ENCODE measurements at places on chromosomes 2 and 18.

DNA sequence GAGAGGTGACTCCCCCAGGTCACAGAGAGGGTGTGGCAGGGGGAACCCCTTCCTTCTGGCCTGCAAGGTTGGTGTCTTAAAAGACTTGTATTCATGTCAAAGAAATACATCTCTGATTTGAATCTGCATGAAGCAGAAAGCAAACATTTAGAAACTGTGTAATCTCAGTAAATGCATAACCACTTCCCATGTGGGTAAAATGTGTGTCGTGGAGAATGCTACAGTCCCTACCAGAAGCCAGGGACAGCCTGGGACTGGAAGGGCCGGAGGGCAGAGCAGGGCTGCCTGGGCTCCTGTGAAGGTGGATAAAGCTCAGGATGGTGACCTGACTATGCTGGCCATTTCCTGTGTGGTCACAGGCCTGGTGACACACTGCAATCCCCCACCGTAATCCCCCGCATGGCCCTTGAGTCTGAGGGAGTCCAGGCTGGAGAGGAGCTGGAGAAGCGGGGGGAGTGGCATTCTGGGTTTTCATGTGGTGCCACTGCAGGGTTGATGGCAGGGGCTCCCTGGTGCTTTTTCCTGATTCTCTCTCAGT is 102.2 kb downstream of the LRRC30 start:
- DNase-seq, result no peak

DNA sequence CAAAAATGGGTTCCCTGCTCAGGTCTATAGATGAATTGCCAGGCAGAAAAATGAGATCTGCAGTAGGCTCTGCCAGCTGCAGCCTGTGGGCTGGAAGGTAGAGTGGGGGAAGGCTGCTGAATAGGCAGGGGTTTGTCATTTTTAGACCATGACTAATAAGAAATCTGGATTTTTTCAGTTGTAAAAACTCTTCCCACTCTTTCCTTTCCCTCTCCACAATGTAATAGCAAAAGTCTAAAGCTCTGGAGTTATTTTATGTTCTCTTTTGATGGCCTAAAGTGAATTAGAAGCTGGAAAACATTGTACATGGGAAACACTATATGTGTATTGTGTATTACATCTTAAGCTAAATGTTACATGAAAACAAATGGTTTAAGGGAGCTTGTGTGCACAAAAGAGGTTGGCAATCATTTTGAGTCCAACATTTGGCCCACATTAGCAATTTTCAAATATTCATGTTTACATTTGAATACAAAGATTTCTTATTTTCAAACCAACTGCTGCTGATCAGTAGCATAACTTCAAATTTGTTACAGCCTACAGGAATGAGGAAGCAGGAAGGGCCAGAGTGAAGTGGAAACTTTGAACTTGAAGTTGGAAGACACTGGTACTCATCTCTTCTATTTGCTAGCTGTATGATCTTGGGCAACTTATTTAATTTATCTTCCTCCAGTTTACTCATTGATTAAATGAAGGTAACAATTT is 407.1 kb downstream of the SLC4A3 start:
- DNase-seq, result no peak

- DNase-seq, result no peak
Measured at GRCh38 chr2:158664987-158665386, 130.1 kb upstream of the DAPL1 start.

DNA sequence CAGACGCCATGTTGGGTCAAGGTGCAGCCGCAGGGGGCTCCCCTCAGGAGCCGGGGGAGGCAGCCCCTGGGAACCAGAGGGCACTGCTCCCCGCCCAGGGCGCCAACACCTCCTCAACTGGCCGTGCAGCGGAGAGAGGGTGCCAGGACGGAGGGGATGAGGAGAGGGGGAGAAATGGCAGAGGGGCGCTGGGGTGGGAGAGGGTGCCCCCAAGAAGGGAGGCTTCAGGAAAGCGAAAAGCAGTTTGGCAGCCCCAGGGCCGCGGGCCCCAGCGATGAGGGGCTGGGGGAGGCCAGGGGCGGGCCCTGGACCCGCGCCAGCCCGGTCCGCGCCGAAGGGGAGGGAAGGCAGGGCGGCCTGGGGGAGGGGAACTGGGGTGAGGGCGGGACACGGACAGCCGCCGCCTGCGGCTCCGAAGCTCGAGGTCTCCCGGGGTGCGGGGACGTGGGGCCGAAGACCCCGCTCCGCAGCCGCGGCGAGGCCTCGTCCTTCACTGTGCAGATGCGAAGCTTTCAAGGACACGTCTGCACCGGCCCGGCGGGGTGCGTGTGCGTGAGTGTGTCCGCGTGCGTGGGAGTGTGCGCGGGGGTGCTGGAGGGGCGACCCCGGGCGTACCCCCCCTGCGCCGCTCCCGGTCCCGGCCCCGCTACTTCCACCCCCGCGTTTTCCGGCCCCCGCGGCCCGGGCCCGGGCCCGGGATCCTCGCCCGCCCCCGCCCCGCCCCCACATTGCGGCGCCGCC is 1.4 kb downstream of the DNMT3A start:
- DNase-seq, result peak; percentile 18

DNA sequence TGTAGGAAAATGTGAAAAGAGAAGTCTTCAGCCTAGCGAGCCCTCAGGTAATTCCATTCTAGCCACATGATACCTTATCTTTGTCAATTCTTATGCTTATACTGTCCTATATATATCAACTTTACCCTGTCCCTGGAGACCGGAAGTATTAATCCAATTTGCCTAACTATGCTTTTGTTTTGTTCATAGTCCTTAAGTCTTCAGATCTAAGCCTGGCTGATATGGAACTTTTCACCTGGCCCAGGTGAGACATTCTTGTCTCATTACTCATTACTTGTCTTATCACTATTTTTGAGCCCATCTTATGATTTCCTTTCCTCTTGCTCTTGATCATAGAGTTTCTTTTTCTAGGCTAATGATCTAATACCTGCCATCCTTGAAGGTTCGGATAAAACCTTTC is 194.1 kb upstream of the FANCL start:
- DNase-seq, result no peak

DNA sequence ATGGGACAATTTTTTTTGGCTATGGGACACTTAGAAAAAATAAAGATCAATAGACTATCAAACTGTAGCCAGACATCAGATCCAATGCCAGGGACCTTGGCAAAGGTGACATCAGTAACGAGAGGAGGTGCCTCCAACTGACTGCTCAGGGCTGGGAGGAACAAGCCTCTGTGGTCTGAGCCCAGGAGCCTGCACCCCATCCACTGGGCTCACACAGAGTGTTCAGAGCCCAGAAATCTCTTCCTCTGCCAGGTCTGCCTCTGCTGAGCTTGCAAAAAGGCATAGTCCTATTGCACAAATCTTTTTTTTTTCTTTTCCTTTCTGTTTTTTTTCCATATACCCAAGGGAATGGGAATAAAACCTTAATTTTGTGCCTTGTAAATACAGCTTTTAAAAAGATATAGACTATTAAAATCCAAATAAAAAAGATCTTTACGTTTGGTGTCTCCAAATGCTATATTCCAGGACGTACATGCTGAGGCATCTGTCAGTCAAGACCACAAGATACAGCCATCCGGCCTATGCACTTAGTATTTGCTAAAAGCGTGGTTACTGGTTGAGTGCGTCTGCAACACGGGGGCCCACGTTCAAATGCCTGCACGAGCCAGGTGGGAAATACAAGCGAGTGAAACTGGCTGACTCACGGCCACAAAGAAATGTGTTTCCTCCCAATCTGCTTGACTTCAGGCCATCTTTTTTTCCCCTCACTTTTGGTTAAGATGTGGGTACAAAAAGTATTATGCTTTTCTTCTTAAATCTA is 7.8 kb upstream of the ARHGAP25 start:
- no peak for DNase-seq

- peak; percentile 29 for DNase-seq
Measured at GRCh38 chr18:51153659-51154371, 43.7 kb downstream of the MEX3C start.

DNA sequence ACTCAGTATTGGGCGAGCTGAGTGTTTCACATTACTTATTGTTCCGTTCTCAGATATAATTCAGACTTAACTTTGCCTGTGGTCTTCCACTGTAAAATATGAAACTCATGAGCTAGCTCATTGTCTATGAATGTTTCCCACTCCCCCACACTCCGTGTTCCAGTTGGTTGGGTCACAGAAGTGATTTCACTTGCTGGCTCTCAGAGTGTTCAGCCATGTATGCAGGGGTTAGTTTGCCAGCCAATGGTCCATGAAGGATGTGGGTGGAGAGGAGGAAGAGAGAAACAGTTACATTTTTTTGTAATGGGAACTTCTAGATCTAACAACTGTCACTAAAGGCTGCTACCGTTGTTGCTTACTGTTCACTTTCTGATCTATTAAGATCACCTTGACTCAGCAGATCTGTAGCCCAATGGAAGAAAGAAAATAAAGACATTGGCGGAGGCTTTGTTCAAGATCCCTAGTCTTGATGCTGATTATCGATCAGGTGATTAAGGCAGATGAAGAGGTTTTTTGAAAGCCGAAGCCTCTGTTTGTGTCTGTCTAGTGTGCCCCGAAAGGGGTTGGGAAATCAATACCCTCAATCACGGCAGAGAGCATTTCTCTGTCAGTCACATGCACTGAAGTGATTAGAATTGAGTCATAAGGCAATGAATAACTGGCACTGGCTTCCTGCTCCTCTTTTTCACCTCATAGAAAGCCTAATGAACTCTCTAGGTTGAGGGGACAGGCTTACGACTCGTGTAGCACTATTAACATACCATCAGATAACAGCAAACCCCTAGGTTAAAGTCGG is 279.7 kb upstream of the FIGN start:
- no peak for DNase-seq

- no peak for DNase-seq
Measured at GRCh38 chr18:72207280-72207679, 336.9 kb downstream of the CBLN2 start.
